ENCODE measurements at places on chromosomes 11 and 22. TPM values are rescaled to one million over a fixed set of nuclear protein-coding genes. Genes with fewer than 3 reads are reported as not detected.

GRCh38 chr22:40055143-40055883 lies 60.6 kb downstream of the FAM83F start:
- peaks cover 23% of the 10 kb centered on the region for H3K36me3 ChIP-seq
- peak overlapping the region; percentile 62 for H3K4me3 ChIP-seq
- peak; percentile 49 for DNase-seq

DNA sequence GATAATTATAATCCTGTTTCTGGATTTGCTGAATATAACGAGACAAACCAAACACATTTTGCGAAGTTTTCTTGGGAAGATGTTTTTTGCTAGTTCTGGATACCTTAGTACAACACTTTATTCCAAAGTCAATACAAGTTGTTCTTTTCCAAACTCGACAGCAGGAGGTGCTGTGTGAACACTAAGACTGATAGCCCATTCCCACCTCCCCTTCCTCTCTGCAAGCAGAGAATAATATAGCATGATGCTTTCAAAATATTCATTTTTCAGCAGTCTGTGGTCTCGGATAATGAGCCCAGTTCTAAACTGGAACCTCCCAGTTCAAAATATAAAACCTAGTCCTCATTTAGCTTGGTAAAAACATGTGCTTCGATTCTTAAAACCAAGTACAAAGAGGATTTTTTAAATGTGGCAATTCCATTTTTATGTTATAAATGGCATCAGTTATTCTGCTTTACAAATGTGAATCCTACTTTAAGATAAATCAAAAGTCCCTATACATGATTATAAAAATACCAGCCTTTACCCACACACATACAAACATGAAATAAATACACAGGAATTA lies 129.1 kb downstream of the DCDC1 start:
- H3K27me3 ChIP-seq = peaks cover 6% of the 10 kb centered on the region
- peak; percentile 16 for DNase-seq
- no peaks in the 10 kb centered on the region for H3K36me3 ChIP-seq
- H3K4me3 ChIP-seq = no peak overlapping the region
- no peak overlapping the region for H3K27ac ChIP-seq
- no peaks in the 10 kb centered on the region for H3K4me1 ChIP-seq

The C11orf97 gene
- not detected for total RNA-seq

The CRYBB2 gene
- total RNA-seq = 0.45 TPM

- H3K4me3 ChIP-seq = no peak overlapping the region
- peaks cover 58% of the 10 kb centered on the region for H3K4me1 ChIP-seq
- peaks cover 22% of the 10 kb centered on the region for H3K27me3 ChIP-seq
- no peak overlapping the region for H3K27ac ChIP-seq
- no peak for DNase-seq
Observed at GRCh38 chr11:59552844-59553243, 41.5 kb downstream of the OR4D9 start.

GRCh38 chr11:75786101-75786736 lies 17.6 kb downstream of the DGAT2 start:
- no peak for DNase-seq
- H3K4me3 ChIP-seq = no peak overlapping the region
- no peaks in the 10 kb centered on the region for H3K36me3 ChIP-seq
- H3K27ac ChIP-seq = no peak overlapping the region
- peaks cover 4% of the 10 kb centered on the region for H3K4me1 ChIP-seq

DNA sequence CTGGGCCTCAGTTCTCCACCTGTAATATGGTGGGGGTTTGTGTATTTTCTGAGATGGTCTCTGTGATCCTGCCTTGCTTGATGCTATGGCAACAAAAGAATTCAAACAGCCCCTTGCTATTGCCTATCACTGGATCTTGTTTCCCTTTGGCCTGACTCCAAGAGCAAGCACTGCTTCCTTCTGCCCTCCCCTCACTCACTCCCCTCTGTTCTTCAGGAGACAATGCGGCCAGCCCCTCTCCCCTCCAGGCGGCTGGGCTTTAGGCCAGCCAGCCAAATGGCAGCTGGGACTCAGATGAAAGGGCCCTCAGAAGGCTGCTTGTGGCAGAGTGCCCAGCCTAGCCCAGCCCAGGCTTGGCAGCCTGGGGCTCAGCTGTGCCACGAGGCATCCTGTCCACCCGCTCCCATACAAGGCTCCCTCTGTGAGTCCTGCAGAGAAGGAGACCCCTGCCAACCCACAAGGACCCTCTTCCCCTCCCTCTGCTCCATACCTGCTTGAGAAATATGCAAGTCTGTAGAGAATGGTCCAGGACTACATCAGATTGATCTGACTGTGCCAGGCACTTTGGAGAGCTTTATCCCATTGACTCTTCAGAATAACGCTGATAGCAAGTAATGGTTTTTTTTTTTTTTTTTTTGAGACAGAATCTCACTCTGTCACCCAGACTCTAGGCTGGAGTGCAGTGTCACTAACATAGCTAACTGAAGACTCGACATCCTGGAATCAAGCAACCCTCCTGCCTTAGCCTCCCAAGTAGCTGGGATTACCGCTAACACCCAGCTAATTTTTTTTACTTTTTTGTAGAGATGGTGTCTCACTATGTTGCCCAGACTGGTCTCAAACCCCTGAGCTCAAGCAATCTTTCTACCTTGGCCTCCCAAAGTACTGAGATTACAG lies 7.6 kb upstream of the KCTD14 start:
- no peak for DNase-seq
- H3K4me1 ChIP-seq = no peaks in the 10 kb centered on the region

- H3K27ac ChIP-seq = no peak overlapping the region
- no peaks in the 10 kb centered on the region for H3K27me3 ChIP-seq
- no peaks in the 10 kb centered on the region for H3K4me1 ChIP-seq
- H3K36me3 ChIP-seq = no peaks in the 10 kb centered on the region
- peak; percentile 7 for DNase-seq
Observed at GRCh38 chr11:132028380-132029240, 658.2 kb downstream of the NTM start.

Data from activated CD4-positive, alpha-beta T cell treated with anti-CD3 and anti-CD28 coated beads, Interleukin-2, amount 10 ng/mL, durations not matched to agents 7 days and 5 days (primary cell).